ENCODE measurements at places on chromosomes 2 and 18.

GRCh38 chr2:27175330-27175729 lies 26.5 kb downstream of the TCF23 start:
- no peak for DNase-seq

DNA sequence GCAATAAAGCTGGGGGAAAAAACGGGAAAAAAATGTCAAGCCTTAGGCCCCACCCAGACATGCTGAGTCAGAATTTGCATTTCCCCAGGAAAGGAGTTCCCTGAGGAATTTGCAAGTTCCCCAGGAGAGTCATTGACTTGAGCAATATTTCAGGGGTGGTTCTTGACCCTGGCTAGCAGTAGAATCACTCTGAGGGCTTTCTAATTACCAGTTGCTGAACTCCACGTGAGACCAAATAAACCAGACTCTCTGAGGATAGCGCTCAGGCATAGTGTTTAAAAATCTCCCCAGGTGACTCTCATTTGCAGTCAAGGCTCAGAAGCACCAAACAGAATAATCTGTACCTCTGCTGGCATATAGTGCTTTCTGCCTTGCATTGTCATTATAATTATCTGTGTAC lies 48.7 kb downstream of the C1QL2 start:
- no peak for DNase-seq

DNA sequence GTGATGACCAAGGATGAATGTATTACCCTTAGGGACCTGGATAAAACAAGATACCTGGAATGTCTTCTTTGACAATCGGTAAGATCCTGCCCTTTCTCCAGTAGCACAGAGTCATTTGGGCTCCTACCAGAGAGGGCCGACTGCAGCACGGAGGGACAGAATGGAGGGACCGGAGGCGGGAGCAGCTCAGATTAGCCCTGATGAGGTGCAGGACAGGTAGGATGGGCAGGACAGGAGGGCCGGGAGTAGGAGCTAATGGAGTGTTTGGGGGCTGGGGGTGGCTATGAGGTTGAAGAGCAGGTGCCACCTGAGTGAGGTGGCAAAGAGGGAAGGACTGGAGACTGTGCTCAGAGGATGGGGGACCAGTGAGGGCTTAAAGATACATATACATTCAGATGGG lies 9.9 kb upstream of the PRELID3A start:
- no peak for DNase-seq

GRCh38 chr2:68771211-68771751 lies 36.7 kb downstream of the ARHGAP25 start:
- no peak for DNase-seq

GRCh38 chr2:112977559-112978056 lies at the start of gene IL36G:
IL36G (plus strand) TSS chr2:112978006; CDS start chr2:112978639, 633 bp downstream.
- no peak for DNase-seq

DNA sequence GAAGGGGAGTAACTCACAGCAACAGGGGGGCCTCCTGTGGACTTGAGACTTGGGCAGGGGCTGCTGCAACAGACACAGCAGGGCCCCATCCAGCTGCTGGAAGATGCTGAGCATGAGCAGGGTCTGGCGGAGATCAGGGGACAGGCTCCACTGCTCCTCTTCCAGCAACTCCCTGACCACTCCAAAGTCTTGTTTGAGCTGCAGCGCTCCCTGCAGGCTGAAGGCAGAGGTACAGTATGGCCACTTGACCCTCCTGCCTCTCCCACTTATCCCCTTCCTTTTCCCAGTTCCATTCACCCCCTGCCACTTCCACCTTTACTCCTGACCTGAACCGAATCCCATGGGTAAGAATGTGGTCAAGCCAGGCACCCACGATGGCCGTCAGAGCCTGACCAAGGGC lies 2.4 kb upstream of the MRPL53 start:
- no peak for DNase-seq

DNA sequence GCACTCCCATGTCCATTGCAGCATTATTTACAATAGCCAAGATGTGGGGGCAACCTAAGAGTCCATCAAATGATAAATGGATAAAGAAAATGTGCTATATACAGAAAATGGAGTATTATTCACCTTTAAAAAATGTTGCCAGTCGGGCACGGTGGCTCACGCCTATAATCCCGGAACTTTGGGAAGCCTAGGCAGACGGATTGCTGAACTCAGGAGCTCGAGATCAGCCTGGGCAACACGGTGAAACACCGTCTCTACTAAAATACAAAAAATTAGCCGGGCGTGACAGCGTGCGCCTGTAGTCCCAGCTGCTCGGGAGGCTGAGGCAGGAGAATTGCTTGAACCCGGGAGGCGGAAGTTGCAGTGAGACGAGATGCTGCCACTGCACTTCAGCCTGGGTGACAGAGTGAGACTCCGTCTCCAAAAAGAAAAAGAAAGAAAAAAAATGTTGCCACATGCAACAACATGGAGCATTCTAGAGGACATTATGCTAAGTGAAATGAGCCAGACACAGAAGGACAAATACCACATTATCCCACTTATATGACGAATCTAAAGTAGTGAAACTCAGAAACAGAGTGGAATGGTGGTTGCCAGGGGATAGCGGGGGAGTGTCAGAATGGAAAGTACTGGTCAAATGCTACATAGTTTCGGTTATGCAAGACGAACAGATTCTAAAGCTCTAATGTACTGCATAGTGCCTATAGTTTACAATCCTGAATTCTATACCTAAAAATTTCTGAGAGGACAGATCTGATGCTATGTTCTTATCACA lies 1385.6 kb upstream of the TMEFF2 start:
- no peak for DNase-seq

GRCh38 chr2:59575191-59575590 lies 978.3 kb downstream of the BCL11A start:
- DNase-seq, result no peak

DNA sequence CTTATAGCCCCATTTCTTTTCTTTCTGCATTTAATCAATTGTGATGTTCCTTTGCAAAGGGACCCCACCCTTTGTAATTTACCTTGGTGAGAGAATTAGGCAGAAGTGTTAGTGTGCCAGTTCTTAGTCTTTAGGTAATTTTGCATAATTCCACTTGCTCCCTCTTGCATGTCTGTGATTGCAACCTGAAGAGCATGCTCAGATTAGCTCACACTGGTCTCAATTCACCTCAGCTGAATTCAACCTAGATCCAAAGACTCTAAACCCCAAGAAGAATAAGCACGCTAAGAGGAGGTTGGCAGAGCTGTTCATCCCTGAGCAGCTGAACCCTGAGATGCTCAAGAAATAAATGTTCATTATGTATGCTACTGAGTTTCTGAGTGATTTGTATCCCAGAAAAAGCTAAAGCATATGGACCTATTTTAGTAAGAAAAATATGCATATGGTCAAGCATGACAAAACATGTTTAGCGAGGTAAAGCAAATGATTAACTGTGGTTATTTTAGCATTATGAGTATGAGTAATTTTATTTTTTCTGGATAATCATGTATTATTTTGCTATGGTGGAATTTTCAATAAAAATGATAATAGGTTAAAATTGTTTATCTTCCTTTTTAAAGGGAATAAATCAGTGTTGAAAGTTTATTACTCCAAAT lies 299.2 kb upstream of the ZSWIM2 start:
- no peak for DNase-seq

DNA sequence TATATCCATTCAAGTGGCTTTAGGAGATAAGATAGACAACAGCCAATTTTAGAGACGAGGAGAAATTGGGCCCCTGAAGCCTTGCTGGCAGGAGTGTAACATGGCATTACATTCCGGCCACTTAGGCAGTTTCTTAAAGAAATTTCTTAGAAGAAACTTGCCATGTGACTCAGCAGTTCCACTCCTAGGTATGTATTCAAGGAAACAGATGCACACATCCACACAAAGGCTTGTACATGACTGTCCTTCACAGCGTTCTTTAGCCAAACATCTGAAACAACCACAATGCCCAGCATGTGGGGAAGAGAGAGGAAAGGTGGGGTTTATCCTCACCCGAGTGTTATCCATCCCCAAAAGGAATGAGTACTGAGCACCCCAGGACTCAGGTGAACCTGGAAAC lies 107.1 kb downstream of the NFATC1 start:
- no peak for DNase-seq

GRCh38 chr2:54240515-54241469 lies 15.2 kb downstream of the TSPYL6 start:
- DNase-seq, result no peak
